H1 (cell line): ENCODE measurements at places on chromosomes 13 and 19. TPM values are rescaled to one million over a fixed set of nuclear protein-coding genes. Genes with fewer than 3 reads are reported as not detected.

The DIAPH3 gene
- polyA plus RNA-seq = 4.9 and 8.0 TPM in 2 replicates

The FGF22 gene
- 0.44 and 0.99 TPM in 2 replicates for polyA plus RNA-seq

The ZNF433 gene
- 0.68 and 0.71 TPM in 2 replicates for polyA plus RNA-seq

The CYP4F12 gene
- not detected in 2 replicates for polyA plus RNA-seq
